Stimulated activated CD4-positive, alpha-beta T cell treated with anti-CD3 and anti-CD28 coated beads, Interleukin-1b, Interleukin-23, amount 100 ng/mL, for 4 hours (primary cell): ENCODE measurements at places on chromosomes 4 and X.

DNA sequence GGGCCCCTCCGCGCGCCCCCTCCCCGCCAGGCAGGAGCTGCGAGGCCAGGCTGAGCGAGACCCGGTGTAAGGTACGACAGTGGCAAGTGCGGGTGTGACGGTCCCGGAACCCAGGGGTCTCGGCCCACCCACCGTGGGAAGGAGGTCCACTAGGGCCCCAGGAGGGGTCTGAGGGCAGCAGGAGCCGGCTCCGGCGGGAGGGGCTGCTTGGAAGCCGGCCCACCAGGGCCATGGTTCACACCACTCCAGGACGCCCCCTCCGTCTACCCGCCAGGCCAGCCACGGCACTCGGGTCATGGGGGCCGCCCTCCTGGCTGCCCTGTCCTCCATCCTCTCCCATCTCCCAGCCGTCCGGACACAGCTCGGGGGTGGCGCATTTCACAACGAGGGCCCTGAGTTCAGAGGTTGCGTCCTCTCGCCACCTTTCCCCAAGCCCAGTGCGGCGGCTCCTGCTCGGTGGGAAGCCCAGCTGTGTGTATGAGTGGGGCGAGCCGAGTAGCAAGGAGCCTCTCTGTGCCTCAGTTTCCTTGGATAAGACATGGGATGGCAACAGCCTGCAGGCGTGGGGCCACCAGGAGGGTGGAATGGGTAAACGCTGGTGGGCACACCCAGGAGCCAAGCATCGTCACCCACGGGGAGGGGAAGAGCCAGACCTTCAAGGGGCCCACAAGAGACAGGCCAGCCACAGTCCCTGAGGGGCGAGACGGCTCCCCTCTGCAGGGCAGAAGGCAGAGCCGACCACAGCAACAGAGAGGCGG is 81.3 kb downstream of the FAM53A start:
- no peak for DNase-seq

GRCh38 chrX:127011629-127012028 is 192.1 kb downstream of the PRR32 start:
- DNase-seq = no peak

DNA sequence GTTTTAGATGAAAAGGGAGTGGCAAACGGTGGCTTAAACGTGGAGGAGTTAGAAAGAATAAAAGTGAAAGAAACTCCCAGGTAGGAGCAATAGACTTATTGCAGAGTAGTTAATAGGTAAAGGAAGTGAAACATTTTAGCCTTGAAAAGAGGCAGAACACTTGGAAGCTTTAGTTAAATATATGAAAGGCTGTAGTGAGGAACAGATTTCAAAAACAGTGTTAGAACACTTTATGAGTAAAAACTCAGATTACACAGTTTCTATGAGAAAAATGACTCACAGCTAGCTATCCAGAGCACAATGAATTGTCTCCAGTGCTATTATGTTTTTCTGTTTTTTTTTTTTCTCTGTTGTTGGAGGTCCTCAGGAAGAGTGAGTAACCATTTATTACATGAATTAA is 45.8 kb downstream of the TACR3 start:
- no peak for DNase-seq

DNA sequence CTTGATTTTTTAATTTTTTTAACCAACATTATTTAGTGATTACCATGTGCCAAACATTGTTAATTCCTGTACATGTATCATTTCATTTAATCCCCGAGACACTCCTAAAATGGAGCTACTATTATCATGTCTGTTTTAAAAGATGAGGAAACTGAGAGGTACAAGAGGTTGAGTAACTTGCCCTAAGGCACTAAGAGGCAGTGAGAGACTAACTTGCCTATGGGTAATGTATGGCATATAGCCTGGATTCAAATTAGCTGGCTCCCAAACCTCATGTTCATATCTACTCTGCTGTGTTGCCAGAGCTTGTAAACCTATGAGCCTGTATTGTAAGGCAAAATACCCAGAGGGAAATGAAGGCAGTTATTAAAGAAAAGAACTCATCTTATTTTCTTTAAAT is 443.6 kb downstream of the IL15 start:
- DNase-seq = no peak

- DNase-seq = no peak
These were observed 58.2 kb upstream of the PTCHD1 start for GRCh38 chrX:23276475-23276874.

- DNase-seq = no peak
These were observed 277.2 kb downstream of the EPHA5 start for GRCh38 chr4:65393078-65393477.

GRCh38 chr4:85431156-85431555 is 43.8 kb upstream of the ARHGAP24 start:
- no peak for DNase-seq

DNA sequence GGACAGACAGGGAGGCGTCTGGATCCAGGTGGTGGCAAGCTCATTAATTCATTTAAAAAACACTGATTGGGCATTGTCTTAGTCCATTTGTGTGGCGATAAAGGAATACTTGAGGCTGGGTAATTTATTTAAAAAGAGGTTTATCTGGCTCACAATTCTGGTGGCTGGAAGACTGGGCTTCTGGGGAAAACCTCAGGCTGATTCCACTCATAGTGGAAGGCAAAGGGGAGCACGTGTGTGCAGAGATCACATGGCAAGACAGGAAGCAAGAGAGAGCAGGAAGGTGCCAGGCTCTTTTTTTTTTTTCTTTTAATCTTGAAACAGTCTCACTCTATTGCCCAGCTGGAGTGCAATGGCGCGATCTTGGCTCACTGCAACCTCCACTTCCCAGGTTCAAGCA is 100.2 kb upstream of the METTL14 start:
- DNase-seq = no peak

DNA sequence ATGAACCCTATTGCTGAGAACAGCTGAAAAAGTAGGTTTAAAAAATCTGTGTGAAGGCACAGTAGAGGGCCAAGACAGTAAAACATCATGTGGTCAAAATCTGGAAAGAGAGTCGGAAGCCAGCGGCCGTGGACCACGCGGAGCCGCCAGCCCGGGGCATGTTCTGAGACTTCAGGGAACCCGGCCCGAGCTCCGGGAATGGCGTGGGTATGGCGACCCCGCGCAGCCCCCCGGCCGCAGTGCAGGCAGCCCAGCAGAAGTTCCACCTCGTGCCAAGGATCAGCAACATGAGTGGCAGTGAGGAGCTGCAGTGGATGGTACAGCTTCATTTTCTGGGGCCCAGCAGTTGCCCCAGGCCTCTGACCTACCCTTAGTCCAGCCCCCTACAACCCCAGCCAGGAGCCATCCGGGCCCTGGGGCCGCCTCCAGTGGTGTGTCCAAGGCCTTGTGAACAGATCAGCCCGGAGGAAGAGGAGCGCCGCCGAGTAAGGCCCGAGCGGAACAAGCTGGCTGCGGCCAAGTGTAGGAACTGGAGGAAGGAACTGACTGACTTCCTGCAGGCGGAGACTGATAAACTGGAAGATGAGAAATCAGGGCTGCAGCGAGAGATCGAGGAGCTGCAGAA is 94.2 kb downstream of the LARP1B start:
- DNase-seq = no peak

GRCh38 chrX:31209005-31209628 is 137.3 kb upstream of the FTHL17 start:
- no peak for DNase-seq

- no peak for DNase-seq
These were observed 90.3 kb downstream of the ATP11C start for GRCh38 chrX:139842326-139843185.

GRCh38 chr4:125045311-125045710 is 269.4 kb upstream of the FAT4 start:
- no peak for DNase-seq

GRCh38 chr4:29037501-29037900 is 1682.7 kb upstream of the PCDH7 start:
- no peak for DNase-seq

- DNase-seq = no peak
These were observed 12.2 kb downstream of the SOD3 start for GRCh38 chr4:24807611-24808010.

- DNase-seq = no peak
These were observed 71.5 kb downstream of the SLC16A2 start for GRCh38 chrX:74492720-74493201.

- DNase-seq = no peak
These were observed 83.4 kb downstream of the MSN start for GRCh38 chrX:65750674-65751469.

DNA sequence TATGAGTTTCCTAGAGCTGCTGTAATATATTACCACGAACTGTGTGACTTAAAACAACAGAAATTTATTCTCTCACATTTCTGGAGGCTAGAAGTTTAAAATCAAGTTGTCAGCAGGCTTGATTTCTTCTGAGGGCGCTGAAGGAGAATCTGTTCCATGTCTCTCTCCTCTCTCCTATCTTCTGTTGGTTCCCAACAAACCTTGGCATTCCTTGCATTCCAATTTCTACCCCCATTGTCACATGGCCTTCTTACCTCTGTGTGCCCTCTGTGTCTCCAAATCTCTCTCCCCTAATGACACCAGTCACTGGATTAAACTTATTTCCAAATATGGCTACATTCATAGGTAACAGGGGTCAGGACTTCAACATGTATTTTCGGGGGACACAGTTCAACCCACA is 672.7 kb downstream of the RPA4 start:
- no peak for DNase-seq

DNA sequence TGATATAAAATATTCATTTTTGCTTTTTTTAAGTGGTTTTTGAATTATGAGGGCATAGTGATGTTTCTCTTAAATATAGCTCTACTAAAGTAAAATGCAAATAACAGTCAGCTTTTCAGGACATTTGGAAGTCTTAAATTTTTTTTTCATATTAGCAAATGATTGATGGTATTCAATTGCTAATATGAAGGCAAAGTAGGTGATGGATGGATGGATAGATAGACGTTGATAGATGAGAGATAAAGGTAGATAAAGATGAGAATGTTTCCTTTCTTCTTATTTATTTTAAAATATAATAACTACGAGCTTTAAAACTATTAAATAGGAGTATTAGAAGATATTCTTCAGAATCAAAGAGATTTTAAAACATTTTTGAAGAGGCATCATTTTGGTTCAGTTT is 83.7 kb downstream of the FBXO8 start:
- DNase-seq = no peak

DNA sequence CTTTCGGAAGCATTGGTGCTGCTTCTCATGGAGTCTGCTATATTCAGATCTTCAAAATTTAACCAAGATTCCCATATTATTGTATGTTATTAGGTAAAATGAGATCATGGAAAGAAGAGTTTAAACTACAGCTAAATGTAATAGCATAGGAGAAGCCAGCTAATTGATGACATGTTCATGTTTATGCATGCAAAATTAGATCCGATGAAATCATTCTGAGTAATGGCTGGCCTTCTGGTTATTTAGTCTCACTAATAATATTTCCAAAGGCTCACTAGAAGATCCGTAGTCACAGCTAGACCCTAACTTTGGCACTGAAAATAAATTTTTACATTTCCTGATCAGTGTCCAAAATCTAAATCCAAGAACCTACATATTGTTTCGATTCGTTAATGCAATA is 19.8 kb upstream of the PHKA2 start:
- DNase-seq = no peak

- no peak for DNase-seq
These were observed 420.3 kb downstream of the FAT4 start for GRCh38 chr4:125735102-125735501.

DNA sequence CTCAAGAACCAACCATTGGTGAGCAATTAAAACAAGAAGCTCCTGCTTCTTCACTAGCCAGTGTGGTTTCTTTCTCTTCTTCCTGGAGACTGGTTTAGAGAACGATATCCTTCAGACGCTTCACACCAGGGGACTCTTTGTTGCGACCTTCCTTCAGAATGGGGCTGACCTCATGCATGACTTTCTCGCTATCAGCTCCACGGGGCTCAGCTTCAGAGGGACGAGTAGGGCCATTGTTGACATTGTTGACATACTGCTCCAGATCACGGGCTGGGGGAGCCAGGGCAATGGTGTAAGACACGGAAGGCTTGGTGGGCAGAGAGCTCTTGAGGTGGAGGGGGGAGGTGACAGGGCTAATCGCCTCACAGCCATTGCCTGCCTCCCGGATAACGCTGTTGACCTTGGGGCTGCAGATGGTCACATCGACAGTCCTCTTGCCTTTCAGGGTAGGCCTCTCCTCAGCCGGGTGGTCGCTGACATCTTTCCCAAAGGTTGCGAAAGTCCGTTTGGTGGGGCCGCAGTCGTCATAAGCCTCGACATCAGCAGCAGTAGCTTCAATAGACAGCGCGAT is 113.8 kb downstream of the PCDH19 start:
- DNase-seq = no peak

GRCh38 chr4:185726931-185727330 is 85.1 kb downstream of the SORBS2 start:
- DNase-seq = no peak

DNA sequence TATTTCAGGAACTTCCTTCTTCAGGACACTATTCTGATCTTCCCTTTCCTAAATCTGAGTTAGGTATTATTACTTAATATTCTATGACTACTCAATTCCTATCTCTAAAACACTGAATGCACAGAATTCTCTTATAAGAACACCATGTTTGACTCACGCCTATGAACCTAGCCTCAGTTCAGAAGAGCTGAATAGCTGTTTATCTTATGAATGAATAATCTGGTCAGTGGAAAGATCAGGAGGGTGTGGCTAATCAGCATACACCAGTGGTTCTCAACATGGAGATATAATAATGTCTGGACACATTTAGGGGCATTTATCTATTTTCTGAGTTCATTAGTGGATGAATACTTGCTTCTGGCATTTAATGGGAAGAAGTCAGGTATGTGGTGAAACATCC is 24.2 kb downstream of the EPHA5 start:
- no peak for DNase-seq

GRCh38 chr4:92074839-92075238 is 228.9 kb upstream of the GRID2 start:
- no peak for DNase-seq

- no peak for DNase-seq
These were observed 172.0 kb upstream of the KLF3 start for GRCh38 chr4:38491854-38492478.

DNA sequence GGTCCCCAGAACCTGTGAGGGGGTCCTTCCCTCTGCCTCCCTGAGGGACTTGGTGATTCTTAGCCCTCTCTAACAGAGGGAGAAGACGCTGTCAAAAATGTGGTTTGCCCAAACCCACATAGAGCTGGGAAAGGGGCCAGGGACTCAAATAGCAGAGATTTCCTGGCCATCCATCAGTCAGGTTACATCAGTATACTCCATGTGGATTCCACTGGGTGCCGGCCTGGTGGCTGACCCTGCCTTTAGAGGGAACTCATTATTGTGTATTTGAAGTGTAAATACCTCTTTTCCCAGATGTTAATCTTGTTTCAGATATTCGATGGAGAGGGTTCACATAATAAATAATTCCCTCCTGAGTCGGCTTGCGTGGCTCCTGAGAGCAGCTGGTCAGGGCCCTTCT is 130.3 kb downstream of the TBL1X start:
- no peak for DNase-seq

- no peak for DNase-seq
These were observed 23.9 kb downstream of the SCD5 start for GRCh38 chr4:82774711-82775171.

DNA sequence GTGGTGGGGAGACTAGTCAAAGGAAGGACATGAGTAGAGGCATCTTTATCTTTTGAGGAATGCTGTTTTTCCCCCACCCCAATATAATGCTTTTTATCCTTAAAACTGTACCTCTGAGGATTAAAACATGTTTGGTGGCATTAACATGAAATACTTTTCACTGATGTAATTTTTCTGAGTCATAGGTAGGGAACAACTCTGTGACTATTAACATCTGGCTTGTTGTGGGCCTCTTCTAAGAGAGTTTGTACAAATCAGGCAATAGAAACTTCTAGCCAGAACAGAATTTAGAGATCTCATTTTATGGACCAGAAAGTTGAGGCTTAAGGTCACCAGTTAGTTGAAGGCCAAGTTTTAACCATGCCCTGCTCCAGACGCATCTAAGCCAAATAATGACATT is 207.6 kb downstream of the SOX3 start:
- no peak for DNase-seq
